Left ventricle myocardium superior (tissue), 1 donor: ENCODE measurements at places on chromosomes 12 and 14. TPM values are rescaled to one million over a fixed set of nuclear protein-coding genes. Genes with fewer than 3 reads are reported as not detected.

Gene FGF23
- total RNA-seq: not detected

- no peak for DNase-seq
These were observed 72.2 kb downstream of the DDX51 start for GRCh38 chr12:132071830-132072384.

Gene PAH
- not detected for total RNA-seq

Gene PPP1R13B
- 107 TPM for total RNA-seq

Gene AMDHD1
- 0.35 TPM for total RNA-seq

DNA sequence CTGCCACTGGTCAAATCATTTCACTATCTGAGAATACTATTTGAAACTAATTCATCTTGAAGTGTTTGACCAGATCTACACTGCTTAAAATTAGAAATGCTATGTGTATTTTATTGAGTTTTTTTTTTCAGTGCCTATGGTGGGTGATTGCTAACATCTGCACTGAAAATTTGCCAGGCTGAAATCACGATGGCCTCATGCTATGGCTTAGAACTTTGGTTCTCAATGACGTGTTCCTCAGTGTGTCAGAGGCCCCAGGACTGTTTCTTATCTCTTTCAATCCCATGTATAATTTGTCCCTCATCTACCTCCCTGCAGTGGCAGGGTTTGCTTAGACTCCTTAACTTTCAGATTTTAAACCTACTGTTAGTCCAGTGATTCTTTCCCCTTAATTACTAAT, 36.2 kb upstream of the NKX2-8 start:
- no peak for DNase-seq

GRCh38 chr12:32471591-32472001, 72.2 kb downstream of the FGD4 start:
- DNase-seq: no peak

DNA sequence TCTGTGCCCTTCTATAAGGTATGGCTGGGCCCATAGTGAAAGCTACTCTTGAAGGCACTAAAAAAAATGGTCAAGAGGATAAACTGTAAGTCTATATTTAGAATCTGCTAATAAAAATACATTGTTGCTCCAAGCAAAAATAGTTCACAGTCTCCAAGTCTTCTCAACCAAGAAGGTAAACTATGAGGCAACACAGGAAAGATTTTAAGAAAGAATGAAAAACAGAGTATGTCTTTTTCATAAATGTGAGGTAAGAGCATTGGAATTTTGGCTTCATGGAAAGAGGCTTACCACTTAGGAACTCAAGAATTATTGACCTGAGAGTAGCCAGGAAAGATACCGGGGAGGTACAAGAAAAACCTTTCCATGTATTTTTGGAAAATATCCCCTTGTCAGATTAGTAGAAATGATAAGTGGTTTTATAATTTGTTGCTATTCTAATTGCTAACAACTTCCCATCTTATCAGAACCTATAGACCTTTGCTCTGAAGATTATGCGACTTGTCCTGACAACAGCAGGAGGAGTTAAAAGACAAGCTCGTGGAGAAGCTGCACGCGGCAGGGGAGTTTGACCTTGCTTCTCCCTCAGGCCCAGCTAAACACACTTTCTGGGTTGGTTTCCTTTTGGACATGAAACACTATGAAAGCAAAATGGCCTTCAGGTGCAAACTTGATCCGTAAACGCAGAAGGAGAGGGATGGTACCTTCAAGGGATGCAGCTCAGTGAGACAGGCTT, 238.1 kb downstream of the FOXN3 start:
- DNase-seq: no peak

Gene PMCH
- total RNA-seq: not detected

- no peak for DNase-seq
These were observed 236.8 kb downstream of the ALX1 start for GRCh38 chr12:85516667-85517325.

Gene SDR9C7
- not detected for total RNA-seq

DNA sequence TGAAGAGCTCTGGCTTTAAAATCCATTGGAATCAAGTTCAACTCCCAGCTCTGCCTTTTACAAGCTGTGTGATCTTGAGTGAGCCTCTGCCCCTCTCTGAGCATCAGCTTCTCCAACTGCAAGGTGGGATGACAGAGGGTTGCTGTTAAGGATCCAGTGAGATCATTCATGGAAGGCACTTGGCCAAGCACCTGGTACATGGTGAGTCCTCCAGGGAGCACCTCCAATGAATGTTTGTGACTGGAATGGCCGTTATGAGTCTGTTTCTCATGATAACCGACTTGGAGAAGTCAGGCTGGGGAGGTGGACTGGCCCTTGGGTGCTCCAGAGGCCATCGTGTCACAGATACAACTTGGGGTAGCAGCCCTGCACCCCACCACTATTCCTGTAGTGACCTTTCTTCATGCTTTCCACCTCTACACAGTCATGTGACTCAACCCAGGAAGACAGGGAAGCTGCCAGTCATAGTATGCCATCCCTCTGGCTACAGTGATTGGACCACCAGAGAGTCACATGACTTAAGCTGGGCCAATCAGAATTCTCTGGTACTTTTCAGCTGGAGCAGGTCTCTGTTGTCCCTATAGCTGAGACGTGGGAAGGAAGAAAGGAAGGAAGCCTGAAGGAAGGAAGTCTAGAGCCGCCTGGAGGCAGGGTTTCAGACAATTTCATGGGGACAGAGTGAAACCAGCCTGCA, 146.5 kb upstream of the MYL2 start:
- DNase-seq: no peak

- DNase-seq: no peak
These were observed 777.7 kb downstream of the SLC6A15 start for GRCh38 chr12:84134797-84135366.

DNA sequence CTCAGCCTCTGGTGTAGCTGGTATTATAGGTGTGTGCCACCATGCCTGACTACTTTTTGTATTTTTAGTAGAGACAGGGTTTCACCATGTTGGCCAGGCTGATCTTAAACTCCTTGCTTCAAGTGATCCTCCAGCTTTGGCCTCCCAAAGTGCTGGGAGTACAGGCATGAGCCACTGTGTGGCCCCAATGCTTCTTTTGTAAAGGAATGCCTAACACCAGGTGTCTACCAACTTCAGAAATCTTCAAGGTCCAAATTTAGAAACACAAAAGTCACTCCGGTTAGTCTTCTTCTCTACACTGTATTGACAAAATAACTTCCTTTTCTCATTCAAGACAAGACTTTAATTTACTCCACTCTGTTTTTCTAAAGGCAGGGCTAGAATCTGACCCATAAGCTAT, 188.7 kb downstream of the PRKD1 start:
- no peak for DNase-seq

DNA sequence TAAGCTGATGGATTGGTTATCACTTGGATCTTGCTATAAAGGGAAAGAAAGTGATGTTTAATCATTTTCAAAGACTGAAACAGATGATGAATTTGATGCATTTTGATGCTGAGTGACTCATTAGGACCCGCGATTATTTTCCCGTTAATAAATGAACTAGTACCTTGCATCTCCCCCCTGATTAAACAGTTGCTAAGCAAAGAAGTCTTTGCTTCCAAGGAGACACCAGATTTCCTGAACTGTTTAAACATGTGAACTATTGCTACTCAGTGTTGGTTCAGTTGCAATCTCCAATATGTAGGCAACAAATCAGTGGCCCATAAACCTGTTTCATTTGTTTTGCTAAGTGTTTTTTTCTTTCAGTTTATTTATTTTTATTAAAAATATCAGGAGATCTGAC, 375.2 kb downstream of the AACS start:
- no peak for DNase-seq

- no peak for DNase-seq
These were observed 54.9 kb upstream of the GPR68 start for GRCh38 chr14:91299121-91300115.

Gene RNASE4
- total RNA-seq: 8.1 TPM

GRCh38 chr12:22325218-22325617, 9.3 kb downstream of the ST8SIA1 start:
- no peak for DNase-seq

Gene AMN1
- total RNA-seq: 16.7 TPM

Gene NANOG
- not detected for total RNA-seq

DNA sequence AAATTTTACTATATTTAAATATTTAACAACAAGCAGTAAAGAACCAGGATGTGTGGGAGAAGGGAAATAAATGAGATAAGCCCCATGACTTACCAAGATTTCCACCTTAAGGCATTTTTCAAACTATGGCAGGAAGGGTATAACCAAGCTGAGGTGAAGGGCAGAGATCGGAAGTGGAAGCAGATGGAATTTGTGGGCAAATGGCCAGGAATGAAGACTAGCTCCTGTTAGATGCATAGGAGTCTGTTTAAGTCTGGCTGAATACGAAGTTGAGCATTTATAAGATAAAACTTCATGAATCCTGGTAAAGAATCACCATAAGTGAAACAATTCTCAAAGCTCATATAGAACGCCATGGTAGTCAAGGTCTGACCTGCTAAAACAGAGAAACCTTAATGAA, 163.5 kb downstream of the DIO2 start:
- no peak for DNase-seq

Gene KRT72
- not detected for total RNA-seq

Gene CACNA1C
- total RNA-seq: 201 TPM

DNA sequence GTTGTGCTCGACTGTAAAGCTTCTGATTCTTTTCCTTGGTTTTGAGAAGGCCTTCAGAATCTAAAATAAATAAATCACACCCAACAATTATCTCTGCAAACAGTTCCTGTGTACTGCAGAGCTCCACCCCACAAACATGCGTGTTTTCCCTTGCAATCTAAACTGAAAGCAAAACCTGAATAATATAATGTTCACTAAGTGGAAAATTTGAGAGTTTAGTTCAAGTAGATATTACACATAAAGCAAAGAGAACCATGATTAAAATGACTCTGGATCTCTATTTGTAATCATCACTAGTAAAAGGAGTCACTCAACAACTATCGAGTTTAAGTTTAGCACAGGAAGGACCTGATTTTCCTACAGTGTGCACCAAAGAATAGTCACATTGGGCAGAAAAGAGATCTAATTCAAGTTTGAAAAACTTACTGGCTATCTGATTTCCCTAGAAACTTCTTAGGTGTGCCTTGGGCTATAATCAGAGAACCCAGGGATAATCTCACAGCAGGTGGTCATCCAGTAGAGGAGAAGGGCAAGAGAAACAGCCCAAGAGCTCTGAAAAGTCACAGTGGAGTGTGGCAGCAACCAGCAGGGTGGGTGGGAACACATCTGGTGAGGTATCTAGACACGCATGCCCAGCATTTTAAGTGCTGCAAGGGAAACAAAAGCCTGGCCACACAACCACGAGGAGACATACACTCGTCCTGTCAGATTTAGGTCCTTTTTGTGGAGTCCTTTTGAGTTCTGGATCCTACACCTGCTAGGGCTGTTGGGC, 25.4 kb downstream of the ATG14 start:
- no peak for DNase-seq

DNA sequence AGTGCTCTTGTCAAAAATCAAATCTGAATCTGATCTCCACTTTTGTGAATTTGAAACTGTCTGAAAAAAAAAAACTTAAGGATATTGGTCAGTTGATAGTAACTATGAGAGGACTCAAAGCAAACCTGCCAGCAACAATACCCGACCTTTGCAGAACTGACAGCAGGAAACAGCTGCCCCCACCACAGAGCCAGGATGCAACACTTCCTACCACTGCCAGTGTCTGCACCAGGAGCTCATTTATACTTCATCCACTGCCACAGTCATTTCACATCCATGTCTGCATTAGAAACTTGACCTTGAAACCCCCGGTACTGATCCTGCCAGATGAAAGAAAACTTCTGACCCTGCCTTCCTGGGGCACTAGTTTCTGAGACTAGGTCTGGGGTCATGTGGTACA, 27.4 kb upstream of the RXYLT1 start:
- no peak for DNase-seq

- DNase-seq: no peak
These were observed 3.1 kb downstream of the ENTPD5 start for GRCh38 chr14:74015963-74016362.

Gene TOMM20L
- not detected for total RNA-seq

DNA sequence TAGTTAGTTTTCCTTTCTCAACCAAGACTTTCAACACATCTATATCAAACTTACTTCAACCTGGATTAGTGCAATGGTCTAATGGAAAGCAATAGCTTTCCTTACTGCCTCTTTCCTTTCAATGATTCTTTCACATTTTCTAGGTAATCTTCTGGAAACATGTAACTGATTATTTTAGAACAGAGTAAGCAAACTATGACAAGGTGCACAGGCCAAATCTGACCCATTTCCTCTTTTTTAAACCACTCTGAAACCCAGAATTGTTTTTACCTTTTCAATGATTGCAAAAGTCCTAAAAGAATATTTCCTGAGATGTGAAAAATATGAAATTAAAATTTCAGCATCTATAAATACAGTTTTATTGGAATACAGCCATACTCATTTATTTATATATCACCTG, 81.6 kb upstream of the TMTC2 start:
- DNase-seq: no peak

Gene VCPKMT
- 3.0 TPM for total RNA-seq

GRCh38 chr14:24196071-24197055, 1.1 kb upstream of the TM9SF1 start:
- no peak for DNase-seq

- no peak for DNase-seq
These were observed 5.4 kb downstream of the FOS start for GRCh38 chr14:75283833-75284563.

GRCh38 chr12:93638095-93638494, 39.1 kb upstream of the CRADD start:
- DNase-seq: no peak
